HuH-7 (cell line): ENCODE measurements at places on chromosomes 5 and 9.
A peak's percentile ranks its signal among the peaks of the same experiment; 100 is the strongest.

DNA sequence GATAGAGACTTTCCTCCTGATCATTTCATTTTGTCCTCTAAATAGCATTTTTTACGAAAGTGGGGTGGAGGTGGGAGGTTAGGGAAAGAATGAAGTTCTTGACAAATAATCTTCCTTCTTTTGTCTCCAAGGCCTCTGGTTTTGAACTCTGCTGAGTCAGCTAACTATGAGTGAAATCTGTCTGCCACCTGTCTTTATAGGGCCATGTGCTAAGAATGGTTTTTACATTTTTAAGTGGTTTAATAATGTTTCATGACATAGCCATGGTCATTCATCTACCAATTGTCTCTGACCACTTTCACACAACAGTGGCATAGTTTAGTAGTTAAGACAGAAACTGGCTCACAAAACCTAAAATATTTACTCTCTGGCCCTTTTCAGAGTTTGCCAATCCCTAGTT lies 7.6 kb downstream of the MAN2A1 start:
- no peak for DNase-seq

- no peak for DNase-seq
Observed at GRCh38 chr5:35320029-35320428, 89.7 kb upstream of the PRLR start.

GRCh38 chr5:76379316-76379715 lies 23.8 kb upstream of the IQGAP2 start:
- DNase-seq = no peak

GRCh38 chr5:119752921-119753886 lies 123.8 kb downstream of the FAM170A start:
- DNase-seq = no peak

DNA sequence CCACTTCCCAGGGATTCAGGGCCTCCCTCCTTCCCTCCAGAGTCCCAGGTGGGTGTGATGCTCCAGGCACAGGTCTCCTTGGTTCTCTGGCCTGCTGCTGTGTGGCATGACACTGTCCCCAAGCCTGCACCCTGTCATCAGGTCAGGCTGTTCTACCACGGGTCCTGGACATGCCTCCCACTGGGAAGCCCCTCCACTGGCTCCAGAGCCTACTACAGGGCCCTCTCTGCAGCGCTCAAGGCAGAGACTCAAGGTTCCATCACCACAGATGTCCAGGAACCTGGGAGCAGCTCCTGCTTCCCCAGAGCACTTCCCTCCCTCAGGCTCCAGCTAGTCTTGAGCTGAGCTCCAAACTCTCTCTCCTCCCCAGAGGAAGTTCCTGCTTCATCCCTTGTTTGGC lies 237.3 kb downstream of the PBX3 start:
- no peak for DNase-seq

- DNase-seq = peak; percentile 43
Observed at GRCh38 chr9:117073539-117074341, 341.1 kb downstream of the ASTN2 start.

DNA sequence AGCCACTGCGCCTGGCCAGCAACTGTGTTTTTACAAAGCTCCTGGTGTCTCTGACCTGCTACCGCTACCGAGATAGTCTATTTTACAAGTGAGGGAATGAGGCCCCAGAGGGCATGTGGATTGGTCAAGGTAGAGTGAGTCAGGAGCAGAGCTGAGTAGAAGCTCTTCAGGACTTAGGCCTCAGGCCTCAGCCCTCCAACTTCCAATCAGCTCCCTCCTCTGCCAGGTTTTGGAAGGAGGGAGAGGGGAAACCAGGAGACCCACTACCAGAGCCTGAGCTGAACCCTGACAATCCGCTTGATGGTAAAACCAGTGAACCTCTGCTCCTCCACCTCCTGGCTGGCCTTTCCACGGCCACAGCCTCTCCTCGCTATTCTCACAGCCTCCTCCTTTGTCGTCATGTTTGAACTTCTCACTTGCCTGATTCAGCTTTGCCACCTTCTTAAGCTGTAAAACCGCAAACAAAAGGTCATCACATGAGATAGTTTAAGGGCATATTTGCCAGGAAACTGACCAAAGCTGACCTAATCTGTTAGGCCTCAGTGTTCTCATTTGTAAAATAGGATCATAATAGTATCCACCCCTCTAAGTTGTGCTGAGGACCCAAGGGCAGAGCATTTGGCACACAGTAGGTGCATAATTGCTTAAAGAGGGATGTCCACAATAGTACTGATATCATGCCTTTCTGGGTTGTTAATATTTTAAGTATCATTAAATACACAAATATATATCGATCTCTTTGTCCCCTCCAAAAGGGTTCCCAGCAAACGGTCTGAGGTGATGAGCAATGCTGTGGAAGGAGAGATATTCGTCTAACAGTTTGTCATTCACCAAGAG lies 1.7 kb downstream of the TRAF1 start:
- DNase-seq = no peak

- DNase-seq = no peak
Observed at GRCh38 chr5:118479285-118479684, 509.1 kb downstream of the DTWD2 start.

- DNase-seq = no peak
Observed at GRCh38 chr5:9624196-9624947, 5.8 kb downstream of the TAS2R1 start.

DNA sequence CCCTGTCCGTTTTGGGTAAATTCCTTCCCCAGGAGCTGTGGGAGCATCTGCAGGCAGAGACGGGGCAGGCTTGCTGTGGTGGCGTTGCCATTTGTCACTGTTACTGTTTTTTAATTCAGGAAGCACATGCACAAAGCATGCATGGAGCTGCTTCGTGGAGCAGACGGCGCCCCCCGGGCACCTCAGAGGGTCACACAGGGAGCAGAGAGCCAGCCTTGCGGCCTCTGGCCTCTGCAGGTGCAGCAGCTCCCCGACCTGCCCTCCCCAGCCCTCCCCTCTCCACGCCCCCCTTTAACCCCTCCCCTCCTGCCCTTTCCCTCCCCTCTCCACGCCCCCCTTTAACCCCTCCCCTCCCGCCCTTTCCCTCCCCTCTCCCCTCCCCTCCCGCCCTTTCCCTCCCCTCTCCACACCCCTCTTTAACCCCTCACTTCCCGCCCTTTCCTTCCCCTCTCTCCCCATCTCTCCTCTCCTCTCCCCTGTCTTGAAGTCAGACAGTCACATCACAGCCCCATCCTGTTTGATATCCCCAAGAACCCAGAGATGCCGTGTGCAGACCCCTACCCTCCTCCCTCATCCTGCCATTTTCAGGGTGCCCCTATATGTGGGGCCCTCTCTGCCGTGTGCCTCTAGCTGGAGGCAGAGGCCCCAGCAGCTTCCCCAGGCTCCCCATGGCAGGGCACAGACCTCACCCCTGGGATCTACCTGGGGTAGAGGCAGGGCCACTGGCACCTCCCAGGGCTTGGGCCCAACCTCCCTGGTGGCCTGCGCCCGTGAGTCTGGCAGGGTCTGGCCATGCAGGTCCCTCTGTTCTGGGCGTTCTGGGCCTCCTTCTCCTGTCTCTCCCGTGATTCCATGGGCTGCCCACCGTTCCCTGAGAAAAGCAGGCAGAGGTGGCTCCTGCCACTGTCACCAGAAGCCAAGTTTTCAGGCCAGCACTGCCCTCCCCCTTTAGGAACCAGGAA lies 29.6 kb upstream of the UBAC1 start:
- DNase-seq = peak; percentile 93

DNA sequence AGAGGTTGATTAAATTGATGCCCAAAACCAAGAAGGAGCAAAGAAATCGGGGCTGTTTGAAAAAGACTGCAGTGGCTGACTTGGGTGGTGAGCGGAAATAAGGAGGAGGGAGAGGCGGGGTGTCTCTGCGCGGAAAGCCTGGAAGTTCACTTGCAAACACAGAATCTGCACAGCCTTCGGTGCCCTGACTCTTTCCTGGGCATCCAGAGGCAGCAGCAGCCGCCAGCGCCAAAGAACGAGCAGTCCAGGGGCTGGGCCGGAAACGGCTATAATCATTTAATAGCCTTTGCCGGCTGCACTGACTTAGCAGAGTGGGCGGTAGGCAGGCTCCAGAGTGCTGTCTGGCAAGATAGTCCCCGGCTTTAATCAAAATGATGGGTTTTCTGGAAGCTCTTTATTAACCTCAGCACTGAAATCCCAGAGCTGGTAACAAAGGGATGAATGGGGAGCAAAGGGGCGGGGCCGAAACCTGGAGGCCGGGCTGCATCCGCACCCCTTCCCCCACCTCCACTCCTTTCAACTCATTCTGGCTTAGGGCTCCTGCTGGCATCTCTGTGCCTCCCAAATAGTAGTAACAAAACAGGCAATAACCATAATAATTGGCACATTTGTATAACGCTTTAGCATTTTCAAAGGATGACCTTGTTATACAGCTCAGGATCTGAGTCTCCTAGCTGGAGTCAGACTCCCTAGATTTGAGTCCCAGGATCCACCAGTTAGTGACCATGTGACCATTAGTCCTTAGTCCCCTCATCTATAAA lies 35.7 kb downstream of the PCDHAC2 start:
- DNase-seq = no peak

DNA sequence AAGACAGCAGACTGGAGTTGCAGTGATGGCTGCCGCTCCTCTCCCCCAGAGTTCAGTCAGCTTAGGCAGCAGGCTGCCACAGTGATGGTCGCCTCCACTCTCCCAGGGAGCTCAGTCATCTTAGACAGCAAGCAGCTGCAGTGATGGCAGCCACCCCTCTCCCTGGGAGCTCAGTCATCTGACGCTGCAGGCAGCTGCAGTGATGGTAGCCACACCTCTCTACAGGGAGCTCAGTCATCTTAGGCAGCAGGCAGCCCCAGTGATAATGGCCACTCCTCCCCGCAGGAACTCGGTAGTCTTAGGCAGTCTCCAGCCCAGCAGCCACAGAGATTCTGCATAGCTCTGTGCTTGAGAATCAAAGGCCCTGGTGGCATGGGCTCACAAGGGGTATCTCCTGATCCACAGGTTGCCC lies 582.7 kb downstream of the DTWD2 start:
- DNase-seq = no peak

DNA sequence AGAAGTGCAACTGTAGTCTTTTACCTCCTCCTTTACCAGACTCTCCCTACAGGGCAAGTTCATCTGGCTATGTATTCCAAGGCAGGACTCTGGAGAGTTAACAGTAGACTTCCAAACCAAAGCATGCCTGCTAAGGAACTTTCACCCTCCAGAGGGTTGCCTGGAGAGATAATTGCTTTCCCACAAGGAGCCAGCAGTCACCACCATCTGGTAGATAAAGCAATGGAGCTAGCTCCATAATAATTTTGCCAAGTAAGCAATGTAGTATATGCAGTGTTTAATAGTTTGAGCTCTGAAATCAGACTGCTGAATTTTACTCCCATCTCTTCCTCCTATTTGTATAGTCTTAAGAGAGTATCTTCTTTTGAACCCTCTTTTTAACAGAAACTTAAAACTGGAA lies 566.8 kb upstream of the PTGER4 start:
- DNase-seq = no peak

- DNase-seq = no peak
Observed at GRCh38 chr9:116236979-116237378, 83.4 kb downstream of the PAPPA start.

DNA sequence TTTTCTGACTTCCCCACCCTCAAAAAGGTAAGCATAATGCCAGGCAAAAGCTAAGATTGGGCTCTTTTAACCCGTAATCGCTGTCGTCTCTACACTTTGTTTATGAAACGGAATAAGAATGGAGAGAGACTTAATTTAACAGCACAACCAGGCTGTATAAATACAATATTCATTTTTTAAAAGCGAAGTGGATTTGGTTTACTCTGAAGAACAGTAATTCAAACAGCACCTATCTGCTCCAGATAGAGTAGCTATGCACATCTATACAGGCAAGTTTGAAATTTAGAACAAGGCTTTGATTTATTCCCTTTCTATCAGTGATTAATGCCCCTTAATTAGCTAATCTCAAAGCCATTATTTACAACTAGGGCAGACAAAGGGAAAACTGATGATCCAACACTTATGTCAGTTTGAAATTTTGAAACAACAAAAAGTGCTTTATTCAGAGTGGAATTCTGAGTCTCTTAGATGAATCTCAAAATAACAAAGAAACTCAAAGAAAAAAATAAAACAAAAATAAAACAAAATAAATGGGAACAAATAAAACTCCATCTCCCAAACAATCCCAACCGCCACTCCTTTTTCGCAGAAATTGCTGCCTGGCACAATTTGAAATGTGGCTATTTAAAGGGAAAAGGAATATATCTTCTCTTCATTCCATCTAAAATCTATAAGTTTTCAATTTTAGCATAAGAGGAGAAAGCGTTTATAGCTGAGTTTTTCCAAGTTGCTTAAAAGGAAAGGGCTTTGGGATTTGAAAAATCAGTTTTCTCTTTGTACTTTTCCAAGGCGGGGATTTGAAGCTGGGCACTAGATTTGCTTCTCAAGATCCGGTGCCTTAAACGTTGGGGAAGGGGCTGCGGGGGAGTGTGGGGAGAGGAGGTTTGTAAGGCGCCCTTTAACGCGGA lies 298.6 kb downstream of the PARP8 start:
- DNase-seq = no peak

- no peak for DNase-seq
Observed at GRCh38 chr9:97811533-97812246, 41.3 kb upstream of the FOXE1 start.

DNA sequence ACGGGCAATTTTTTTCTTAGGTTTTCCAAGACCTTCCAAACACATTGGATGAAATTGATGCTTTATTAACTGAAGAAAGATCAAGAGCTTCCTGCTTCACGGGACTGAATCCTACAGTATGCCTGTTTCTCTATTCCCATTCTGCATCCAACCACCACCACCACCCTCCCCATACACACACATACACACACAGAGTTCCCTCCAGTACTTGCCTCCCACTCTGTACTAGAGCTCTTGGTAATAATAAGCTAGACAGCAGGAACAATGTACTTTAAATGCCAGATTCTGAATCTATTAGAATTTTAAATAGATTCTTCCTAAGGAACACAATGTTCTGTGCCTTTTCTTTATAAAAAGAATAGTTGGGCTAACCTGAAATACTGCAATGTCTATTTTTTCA lies 67.4 kb downstream of the KLF9 start:
- DNase-seq = no peak

DNA sequence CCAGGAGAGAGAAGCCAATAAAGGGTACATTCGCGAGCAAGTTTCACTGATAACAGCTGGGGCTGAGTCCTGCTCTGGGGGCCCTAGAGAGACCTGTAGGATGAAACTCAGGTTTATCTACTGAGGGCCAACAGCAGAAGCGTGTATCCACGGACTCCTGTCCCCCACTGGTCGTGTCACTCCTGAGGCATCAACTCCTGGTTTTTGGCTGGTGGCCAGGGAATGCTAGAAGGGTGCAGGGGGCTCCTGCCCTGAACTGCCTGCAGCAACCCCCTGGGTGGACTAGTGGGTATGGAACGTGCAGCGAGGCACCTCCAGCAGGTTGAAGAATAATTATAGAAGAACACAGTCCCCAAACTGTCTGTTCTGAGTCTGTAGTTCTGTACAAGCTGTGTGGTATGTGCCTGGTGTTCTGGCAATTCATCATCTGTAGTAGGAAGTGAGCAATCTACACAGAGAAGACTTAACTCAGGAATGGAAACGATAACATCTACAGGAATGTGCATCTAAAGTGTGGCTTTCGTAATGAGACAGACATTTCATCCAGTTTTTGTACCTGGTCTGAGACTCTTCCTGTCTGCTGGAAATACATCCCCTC lies 64.5 kb upstream of the GNA14 start:
- DNase-seq = no peak

- no peak for DNase-seq
Observed at GRCh38 chr9:93549611-93550010, 26.8 kb upstream of the PHF2 start.
